Colonic mucosa (tissue), 4 donors: ENCODE measurements at places on chromosomes 13 and 19.

DNA sequence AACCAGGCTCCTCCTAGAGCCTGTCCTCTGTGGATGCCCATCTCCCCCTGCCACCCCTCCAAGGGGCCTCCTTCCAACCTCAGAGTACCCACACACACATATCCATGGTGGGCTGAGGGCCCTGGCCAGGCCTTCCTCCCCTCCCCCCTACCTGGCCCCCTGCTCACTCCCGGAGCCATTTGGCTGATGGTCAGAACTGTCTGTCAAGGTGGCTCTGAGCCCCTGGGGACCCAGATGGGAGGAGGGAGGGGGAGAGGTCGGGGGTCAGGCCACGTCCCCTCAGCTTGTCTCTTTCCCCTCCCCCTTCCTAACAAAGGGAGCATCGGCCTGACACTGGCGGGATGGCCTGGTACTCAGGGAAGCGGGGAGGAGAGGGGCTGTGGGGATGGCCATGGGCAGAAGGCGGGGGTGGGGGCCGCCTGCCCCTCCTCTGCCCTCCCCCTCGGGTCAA lies 18.7 kb upstream of the POU2F2 start:
- no peak for DNase-seq

- no peak for DNase-seq
Measured at GRCh38 chr13:45205124-45205523, 4.3 kb upstream of the KCTD4 start.

- DNase-seq, result peak; percentile 33
Measured at GRCh38 chr19:6774821-6775707, 2.6 kb downstream of the VAV1 start.

DNA sequence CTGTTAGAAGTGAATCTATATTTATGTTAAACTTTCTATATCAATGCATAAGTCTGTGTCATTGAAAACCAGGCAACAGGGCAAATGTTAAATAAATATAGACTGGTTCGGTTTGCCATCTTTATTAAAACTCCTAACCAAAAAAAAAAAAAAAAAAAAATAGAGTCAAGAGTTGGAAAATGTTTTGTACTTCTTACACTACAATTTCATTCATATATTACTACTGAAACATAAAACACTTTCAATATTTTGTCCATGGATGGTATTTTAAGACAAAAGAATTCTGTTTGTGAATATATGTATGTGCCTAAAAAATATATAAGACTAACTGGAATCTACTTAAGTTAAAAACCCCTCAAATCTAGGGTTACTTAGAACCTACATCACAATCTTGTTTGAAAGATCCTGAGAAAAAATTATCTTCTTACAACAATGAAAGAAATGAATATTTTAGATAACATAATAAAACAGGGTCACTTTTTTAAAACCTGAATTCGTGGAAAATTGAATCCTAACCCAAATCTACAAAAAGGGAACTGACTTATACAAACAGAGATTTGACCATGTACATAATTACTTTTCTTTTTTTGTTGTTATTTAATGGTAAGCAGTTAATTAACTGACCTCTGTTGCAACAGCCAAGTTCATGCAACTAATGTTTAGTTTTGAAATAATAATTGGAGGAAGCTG lies 5.1 kb downstream of the DACH1 start:
- no peak for DNase-seq

DNA sequence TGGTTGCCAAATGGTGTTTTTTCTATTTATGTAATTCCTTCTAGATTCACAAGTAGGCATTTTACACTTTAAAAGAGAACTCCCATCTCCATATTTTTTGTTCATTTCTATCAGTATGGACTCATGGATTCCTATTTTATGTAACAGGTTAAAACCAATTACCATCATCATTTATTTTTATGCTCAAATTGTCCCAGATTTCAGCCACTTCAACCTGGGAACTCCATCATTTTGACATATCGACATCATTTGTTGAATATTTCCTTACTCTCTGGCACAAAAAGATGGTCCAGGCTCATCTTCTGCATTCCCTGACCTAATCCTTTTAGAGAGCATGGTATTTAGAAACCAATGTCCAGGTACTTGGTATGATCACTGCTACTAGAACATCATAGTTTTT lies 79.9 kb downstream of the VWA8 start:
- DNase-seq, result no peak

DNA sequence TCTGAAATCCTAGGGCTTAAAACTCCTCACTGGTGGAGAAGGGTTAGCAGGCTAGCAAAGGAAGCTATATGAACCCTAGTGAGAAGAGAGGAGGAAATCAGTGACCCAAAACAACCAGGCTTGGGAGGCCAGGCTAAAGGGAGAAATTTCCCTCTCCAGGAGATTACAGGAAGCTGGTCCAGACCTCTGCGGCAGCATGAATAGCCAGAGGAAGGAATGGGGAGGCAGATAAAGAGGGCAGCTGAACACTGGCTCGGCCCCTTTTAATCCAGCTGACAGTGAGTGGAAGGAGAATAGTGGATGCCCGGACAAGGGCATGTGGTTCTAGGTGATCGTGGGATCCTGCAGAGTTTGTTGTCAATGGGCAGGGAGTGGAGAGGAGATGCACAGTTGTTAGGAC lies 130.6 kb downstream of the COG6 start:
- DNase-seq, result no peak

GRCh38 chr19:47652285-47652684 lies 43.4 kb downstream of the BICRA start:
- no peak for DNase-seq

DNA sequence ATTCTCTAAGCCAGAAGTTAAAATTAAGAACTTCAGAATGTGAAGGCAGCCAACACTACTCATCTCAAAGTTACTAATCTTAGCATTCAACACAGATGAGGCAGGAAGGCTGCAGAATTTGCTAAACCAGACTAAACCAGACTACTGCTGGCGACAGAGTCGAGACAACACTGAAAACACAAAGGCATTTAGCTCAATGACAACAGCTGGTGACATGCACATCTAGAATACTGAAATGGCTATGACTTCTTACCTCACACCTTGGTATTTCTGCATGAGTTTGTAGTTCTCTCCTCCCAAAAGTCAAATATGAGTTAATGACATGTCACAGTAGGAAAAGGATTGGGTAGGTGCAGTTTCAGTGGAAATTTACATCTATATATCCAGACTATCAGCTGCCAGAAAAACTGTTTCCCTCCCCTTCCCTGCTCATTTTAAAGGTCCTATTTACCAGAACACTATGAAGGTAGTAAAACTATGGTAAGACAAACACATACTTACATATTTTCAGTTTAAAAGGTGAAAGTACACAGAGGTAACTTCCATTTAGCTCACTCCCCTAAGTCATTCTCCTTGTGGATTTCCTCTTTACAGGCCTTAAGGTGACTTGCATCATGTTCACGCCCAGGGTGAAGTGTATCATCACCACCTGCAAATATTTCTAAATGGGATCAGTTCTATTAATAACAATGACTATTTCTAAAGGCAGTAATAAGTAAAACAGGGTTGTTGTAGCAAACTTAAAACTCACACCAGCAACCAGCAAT lies 21.4 kb downstream of the FOXO1 start:
- no peak for DNase-seq

DNA sequence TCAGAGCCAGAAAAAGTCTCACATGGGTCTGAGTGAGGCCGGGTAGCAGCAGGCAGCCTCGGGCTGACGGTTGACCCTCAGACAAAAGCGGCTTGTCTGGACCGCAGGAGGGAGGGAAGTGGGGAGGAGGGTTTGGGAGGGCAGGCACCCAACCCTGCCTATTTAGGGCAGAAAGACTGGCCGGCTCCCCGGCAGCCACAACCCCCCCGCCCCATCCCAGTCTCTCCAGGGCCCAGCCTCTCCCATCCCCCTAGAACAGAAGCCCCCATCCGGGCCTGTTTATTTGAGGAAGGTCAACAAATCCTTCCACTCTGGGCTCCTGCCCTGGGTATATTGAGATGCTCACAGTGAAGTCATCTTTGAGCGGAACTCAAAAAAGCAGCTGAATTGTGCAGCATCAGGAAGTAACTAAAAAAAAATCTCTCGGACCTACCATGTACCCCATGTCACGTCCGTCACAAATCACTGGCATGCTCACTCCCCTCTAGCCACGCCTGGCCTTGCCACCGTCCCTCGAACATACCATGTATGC lies 6.3 kb downstream of the DACT3 start:
- no peak for DNase-seq

DNA sequence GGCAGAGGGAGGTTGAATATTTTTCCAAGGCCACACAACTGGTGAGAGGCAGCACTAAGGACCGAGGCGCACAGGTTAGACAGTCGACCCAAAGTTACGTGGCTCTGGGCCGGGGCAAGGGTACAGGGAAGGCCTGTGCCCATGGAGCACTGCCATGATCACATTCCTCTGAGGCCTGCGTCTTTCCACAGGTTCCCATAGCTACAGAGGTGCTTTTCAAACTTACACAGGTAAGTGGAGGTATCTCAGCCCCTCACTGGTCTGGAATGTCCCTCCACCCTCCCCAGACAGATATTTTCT lies 814 bp downstream of the ZNF211 start:
- no peak for DNase-seq

- peak; percentile 72 for DNase-seq
Measured at GRCh38 chr19:2540646-2541454, 64.9 kb downstream of the GADD45B start.

DNA sequence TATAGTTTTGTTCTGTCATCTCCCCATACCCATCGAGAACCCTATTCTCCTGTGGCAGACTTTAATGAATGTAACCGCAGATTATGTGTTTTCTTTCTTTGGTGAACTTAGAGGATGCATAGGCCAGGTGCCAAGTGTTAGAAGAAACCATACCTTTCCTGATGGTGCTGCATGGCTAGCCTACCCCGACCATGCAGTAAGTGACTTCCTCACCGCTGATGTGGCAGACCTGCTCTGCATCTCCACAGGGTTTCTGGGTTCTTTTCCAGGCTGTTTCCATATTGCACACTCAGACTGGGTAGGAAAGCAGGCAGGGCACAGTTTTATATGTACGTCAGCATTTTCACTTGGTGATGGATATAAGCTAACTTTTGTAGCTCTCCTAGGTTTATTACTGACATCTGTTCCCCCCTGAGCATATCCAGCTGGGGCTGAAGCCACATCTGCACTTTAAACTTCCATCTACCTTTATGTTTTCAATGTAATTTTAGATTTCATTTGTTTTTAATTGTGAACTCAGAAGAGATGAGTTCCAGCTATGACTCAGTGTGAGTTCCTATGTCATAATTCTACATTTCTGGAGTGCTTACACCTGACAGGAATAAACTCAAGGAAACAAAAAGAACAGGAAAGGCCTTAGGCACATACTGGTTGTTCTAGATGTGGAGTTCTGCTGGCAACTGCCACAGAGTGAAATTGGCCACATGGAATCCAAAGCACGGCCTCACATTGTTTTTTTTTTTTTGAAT lies 42.3 kb downstream of the LRCH1 start:
- no peak for DNase-seq

GRCh38 chr13:48679941-48680680 lies 26.4 kb downstream of the CYSLTR2 start:
- no peak for DNase-seq

DNA sequence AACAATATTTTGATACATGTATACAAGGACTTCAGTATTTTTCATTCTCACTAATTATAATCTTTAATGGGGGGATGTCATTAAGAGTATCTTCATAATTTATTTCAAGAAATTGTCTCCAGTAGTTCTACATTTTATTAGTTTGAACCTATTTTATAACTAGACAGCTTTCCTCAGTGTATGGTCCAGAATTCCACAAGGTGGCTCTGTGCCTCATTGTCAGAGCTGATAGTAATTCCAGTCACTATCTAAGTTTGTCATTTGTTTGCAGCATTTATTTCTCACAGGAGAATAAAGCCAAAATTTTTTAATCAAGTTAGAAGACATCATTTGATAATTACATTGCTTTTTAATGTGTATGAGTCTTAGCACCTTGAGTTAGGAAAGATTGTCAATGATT lies 1633.0 kb upstream of the PCDH20 start:
- no peak for DNase-seq

- no peak for DNase-seq
Measured at GRCh38 chr13:109694972-109695371, 91.4 kb downstream of the IRS2 start.

DNA sequence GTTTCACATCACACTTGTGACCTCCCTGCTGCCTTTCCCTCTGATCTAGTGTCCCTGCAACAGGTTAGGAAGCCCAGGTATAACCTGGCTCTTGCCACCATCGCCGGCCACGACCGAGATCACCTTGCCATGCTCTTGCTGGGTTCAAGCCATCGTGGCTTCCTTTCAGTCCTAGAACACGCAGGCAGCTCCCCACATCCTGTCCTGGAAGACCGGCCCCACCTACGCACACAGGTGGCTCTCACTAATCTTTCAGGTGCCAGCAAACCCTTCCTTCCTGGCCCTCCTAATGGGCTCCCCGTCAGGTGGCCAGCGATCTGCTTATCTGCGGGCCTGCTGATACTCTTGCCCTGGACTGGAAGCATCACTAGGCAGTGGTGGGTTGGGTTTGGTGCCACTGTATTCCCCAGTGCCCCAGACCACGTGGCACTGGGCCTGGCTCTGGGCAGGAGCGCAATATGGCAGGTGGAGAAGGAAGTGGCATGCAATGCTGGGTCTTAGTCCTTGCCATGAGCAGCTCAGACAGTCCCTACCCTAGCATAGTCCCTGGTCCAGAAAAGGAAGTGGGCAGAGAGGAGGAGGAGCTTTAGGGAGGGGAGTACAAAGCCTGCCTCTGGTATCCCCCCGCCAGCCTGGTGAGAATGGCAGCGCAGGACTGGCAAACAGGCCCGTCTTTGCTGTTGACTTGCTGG lies 11.8 kb downstream of the PPP1R37 start:
- no peak for DNase-seq

GRCh38 chr19:30421571-30421970 lies 49.4 kb downstream of the ZNF536 start:
- no peak for DNase-seq

- DNase-seq, result no peak
Measured at GRCh38 chr13:63297163-63297562, 1881.5 kb upstream of the PCDH20 start.

- no peak for DNase-seq
Measured at GRCh38 chr13:30708541-30708940, 26.8 kb upstream of the ALOX5AP start.

- no peak for DNase-seq
Measured at GRCh38 chr19:7801020-7801570, 28.9 kb upstream of the EVI5L start.

DNA sequence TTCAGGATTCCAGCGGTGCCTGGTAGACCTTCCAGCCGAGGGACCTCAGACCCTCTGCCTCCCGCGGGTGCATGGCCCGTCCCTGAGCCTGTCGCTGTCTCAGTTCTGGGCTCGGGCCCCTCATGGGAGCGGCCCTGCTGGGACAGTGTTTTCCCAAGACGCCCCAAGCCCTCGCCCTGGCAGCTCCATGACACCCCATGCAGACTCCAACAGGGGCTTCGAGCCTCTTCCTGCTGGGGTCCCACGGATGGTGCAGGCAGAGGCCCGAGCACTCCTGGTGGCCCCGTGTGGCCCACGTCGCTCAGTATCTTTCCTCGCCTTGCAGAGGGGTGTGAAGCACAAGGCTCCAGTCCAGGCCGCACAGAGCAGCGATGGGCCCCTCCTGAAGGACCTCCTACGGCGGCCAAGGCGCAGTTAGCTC lies 88.8 kb upstream of the MCF2L start:
- no peak for DNase-seq

DNA sequence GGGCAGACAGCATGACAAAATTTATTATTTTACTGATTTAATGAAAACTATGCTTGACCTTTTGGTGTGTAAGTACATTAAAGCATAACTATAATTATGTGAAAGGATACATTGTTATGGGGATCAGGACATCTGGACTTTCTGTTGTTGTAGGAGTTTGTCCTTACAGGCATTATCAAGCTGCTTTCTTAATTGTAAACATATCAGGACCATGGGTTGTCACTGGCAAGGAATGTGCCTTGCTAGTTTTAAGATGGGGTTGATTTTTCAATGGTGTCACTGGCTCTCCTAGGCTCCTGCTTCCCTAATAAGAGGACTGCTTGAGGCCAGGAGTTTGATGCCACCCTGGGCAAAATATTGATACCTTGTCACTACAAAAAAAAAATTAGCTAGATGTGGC lies 32.6 kb downstream of the KBTBD6 start:
- no peak for DNase-seq
